ENCODE measurements at places on chromosomes 7 and 10.

- DNase-seq, result no peak
Measured at GRCh38 chr10:14016931-14017333, 313.8 kb downstream of the FRMD4A start.

GRCh38 chr10:128934492-128934891 is 532.5 kb upstream of the MGMT start:
- DNase-seq, result no peak

- no peak for DNase-seq
Measured at GRCh38 chr7:142168746-142169145, 57.2 kb downstream of the MGAM2 start.

DNA sequence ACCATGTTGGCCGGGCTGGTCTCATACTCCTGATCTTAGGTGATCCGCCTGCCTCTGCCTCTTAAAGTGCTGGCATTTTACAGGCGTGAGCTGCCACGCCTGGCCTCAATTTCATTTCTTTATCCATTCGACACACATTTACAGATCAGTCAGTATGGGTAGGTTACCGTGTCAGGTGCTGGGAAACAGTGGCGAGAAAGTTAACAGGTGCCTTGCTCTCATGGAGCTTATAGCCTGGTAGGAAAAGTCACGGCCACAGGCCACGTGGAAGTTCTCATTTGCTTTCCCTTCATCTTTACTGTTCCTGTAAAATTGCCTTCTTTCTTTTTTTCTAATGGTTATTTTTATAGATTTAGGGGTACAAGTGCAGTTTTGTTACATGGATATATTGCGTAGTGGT is 2.6 kb upstream of the CAMK1D start:
- no peak for DNase-seq

DNA sequence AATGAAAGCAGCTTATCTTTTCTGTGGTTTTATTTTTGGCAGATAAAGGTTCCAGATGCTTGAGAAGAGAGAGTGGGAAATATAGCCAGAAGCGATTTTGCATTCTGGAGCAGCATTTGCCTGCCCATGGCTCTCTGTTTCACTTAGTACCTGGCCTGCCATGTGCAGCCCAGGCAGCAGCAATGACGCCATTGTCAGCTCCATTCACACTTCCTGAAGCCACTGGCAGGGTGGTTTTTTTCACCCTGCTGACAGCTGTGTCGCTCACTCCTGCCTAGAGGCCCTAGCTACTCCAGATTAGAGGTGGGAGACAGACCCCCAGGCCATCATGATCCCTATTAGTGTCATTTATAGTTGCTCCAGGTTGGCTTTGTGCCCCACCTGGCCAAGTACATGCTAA is 30.1 kb upstream of the NEUROD6 start:
- no peak for DNase-seq

GRCh38 chr10:121580276-121581116 is 17.7 kb downstream of the FGFR2 start:
- no peak for DNase-seq

- no peak for DNase-seq
Measured at GRCh38 chr10:31508882-31509281, 189.9 kb downstream of the ZEB1 start.

DNA sequence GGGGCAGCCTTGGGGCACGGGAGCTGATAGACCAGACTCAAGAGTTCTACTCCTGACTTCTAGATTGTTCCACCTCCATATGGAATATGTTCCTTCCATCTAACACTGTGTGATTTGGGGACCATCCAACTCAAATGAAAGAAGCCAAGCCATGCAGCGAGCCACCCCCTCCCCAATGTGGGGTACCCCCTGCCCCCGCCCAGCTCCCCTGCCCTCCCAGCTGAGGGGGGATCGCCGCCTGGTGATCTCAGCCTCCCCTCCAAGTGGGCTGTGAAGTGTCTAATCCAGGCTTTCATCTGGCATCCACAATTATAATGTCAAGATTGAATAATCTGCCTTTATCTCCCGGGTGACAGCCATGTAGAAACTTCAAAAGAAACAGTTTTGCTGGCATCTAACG is 246.1 kb downstream of the RPS24 start:
- DNase-seq, result no peak

GRCh38 chr7:27345164-27345887 is 102.7 kb downstream of the EVX1 start:
- DNase-seq, result no peak

GRCh38 chr10:98257961-98258360 is 10.0 kb downstream of the LOXL4 start:
- DNase-seq, result no peak

DNA sequence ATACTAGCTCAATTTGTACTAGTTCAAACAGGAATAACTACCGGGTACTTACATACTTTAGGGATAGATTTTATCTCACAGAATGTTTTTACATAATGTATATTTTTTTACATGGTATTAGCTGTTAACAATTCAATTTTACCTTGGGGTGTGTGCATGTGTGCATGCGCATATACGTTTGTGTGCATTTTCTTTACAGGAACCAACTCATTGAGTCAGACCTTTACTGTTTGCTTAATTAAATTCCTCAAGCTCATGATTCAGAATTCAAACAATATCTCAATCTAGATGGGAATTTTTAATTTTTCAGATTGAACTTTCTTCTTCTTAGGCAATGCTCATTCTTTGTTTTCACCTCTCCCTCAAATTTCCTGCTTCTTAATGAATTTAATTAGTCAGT is 24.7 kb upstream of the WASL start:
- DNase-seq, result no peak

DNA sequence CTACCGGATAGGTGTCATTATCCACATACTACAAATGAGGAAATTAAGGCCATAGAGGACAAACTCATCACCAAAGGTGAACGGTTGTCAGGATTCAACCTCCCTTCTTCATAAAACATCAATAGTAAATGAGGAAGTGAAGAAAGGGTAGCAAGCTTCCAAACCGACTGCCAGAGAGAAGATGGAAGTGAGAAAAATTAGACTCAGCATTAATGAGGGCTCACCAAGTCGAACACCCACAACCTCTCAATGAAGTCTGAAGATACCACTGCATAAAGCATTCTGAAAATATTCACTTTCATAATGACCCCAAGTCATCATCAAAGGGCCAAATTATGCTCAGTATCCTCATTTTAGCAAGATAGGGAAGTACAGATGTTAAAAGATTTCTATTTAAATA is 29.6 kb downstream of the ABCB4 start:
- DNase-seq, result no peak

DNA sequence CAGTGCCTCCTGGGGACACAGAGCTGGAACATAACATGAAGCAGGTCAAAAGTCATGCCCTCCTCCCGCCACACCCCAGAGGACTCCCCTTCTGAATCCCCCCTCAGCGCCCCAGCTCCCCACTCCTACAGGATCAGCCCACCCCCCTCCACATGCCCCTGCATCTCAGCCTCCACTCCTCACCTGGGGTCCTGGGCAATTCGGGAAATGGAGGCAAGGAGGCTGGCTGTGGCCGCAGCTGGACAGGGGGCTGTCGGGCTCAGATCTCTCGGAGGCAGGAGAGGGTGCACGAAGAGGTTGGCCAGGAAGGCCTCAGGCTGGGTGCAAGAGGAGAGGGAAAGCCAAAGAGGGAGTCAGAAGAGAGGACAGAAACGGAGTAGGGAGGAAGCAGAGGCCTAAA is 7.8 kb downstream of the ATG9B start:
- DNase-seq, result no peak

DNA sequence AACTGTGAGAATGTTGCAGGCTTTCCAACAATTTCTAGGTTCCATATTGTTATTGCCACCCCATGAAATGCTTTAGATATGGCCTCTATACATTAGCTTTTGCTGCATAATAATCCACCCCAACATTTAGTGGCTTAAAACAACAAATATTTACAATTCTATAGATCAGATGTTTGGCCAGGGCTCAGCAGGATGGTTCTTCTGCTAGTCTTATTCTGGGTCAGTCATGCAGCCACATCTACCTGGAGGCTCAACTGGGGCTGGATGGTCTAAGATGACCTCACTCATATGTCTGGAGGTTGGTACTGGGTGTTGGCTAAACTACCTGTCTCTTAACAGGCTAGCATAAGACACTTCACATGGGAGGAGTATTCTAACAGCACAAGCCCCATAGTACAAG is 607.3 kb downstream of the LRMDA start:
- no peak for DNase-seq

- no peak for DNase-seq
Measured at GRCh38 chr7:55265836-55266642, 99.1 kb upstream of the LANCL2 start.

DNA sequence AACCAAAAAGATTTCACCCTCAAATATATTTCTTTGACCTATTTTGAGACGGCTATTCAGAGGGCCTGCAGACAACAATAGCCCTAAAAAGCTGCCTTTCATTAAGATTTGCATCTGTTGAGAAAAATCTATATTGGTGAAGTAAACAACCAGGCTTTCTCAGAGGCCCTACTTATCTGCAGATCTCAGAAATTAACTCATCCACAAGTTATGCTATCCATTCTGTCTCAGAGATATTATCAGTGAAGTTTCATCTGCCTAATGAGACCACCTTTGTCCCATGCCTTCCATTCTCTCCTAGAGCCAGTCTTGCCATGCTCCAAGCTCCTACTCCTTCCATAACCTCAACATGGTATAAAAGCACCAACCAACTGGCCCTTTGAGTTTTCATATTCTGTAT is 130.3 kb downstream of the CACNA2D1 start:
- no peak for DNase-seq

- no peak for DNase-seq
Measured at GRCh38 chr10:21212348-21212747, 313.1 kb downstream of the SKIDA1 start.

GRCh38 chr10:33132626-33133025 is 174.6 kb upstream of the ITGB1 start:
- DNase-seq, result peak; percentile 77

GRCh38 chr10:20948686-20949327 is 51.7 kb upstream of the NEBL start:
- no peak for DNase-seq

GRCh38 chr7:42753811-42754363 is 158.0 kb downstream of the C7orf25 start:
- no peak for DNase-seq

GRCh38 chr10:121509112-121509511 is 89.1 kb downstream of the FGFR2 start:
- DNase-seq, result no peak

DNA sequence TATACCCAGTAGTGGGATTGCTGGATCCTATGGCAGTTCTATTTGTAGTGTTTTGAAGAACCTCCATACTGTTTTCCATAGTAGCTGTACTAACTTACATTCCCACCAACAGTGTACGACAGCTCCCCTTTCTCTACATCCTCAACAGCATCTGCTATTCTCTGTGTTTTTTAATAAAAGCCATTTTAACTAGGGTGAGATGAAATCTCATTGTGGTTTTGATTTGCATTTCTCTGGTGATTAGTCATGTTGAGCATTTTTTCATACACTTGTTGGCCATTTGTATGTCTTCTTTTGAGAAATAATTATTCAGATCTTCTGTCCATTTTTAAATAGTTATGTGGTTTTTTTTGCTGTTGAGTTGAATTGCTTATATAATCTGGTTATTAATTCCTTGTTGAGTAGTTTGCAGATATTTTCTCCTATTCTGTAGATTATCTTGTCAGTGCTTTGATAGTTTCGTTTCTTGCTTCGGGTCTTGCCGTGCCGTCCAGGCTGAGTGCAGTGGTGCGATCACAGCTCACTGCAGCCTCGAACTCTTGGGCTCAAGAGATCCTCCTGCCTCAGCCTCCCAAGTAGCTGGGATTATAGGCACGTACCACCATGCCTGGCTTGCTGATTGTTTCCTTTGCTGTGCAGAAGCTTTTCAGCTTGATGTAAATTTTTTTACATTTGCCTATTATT is 12.0 kb downstream of the MTG1 start:
- DNase-seq, result no peak

DNA sequence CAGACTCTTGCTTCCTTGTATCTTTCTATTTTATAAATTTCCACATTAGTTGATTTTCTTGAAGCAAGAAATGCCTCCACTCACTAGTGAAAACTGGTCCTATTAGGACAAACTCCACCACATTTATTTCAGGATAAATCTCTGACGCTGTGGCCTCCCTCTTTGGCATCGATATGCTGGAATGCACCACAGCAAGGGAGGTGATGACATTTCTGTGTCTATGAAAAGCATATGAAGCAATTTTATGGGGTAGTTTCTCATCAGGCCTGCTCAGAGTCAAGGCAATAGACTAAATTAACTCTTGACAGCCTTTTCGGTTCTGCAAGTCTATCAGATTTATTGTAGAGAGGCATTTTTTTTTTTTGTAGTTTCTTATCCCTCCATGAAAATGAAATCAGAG is 304.4 kb downstream of the ZEB1 start:
- no peak for DNase-seq

DNA sequence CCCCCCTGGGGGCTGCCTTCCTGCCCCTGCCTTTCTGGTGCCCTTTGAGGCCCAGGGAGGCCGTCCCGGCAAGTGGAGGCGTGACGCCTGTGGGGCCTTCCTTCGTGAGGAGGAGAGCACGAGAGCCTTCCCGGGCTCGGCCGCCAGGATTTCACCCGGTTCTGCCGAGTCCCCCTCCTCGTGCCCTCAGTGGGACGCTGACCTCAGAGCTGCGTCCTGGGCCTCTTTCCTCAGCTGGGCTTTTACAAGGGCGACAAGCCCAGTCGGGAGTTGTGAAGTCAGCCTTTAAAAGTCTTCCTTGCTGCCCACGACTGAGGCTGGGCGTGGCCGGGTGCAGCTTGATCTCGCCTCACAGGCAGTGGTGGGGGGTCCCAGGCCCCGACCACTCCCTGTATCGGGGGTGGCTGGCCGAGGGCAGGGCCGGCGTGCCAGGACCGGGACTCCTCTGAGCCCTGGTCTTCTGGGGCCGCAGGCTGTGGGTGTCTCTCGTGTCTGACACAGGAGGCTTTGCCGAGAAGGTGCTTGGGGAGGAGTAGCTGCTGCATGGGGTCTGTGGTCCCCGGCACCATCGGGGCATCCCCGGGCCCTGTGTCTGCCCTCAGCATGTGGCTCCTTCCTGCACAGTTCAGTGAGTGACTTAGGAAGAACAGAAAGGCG is 41.8 kb downstream of the FAM20C start:
- no peak for DNase-seq

- no peak for DNase-seq
Measured at GRCh38 chr10:29611781-29612381, 22.9 kb downstream of the SVIL start.

- no peak for DNase-seq
Measured at GRCh38 chr7:116766881-116767280, 94.9 kb downstream of the MET start.

- DNase-seq, result no peak
Measured at GRCh38 chr7:84304407-84304806, 109.8 kb upstream of the SEMA3A start.

GRCh38 chr7:143413123-143413522 is 4.5 kb upstream of the EPHA1 start:
- DNase-seq, result no peak

- DNase-seq, result no peak
Measured at GRCh38 chr10:113442336-113442735, 110.5 kb upstream of the HABP2 start.

Measured in CD4-positive, alpha-beta T cell treated with Interferon alpha-2 for 1 hour (primary cell).